ENCODE measurements at places on chromosomes 6 and 20.

DNA sequence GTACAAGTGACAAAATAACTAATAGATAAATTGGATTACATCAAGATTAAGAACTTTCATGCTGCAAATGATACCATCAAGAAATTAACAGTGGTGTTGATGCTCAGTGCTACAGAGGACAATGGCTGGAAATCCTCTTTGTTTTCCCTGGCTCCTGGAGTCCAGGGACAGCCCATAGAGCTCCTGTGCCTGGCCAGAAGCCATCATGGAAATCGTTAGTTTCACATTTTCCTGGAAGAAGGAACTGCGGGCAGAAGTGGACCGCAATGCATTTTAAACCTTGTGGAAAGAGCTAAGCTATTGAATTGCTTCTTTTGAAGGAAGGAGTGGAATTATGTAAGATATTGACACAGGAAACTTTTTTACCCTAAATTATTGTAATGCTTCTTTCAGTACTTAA, 276.0 kb downstream of the GJA1 start:
- DNase-seq = no peak

DNA sequence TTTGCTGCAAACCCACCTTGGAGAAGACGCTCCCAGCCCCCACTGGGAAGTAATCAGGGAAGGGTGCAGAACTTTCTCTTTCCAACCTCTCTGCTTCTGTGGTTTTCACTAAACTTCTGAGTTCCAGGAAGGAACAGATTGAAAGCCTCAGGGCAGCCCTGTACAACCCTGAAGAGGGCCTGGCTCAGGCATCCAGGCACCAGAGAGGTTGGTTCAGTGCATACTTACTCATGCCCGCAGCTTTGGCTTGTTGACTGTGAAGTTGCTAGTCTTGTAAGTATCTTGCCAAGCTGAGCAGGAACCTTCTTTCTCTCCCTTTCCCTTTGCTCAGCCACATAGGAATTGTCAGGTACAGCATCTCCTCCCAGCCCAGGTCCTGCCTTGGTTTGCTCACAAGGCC, 272.2 kb upstream of the FOXQ1 start:
- DNase-seq = no peak

DNA sequence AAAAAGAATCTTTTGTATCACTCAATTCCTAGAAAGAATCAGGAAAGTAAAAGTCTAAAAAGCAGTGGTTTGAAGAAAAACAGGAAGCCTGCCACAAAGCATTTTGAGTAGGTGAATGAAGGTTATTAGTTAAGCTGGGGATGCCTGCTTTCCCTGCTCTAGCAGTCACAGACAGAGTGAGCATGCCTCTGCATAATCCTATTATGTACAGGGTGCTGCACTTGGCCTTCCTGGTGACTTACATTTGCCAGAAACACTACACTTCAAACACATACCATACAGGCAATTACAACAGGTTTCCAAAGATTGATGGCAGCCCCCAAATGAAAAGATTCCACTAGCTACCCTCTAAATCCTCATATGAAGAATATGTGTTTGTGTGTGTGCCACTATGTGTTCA, 130.8 kb downstream of the TPBG start:
- DNase-seq = no peak

GRCh38 chr6:39937686-39938333, 3.5 kb upstream of the MOCS1 start:
- no peak for DNase-seq

GRCh38 chr6:143607974-143608373, 69.8 kb upstream of the PHACTR2 start:
- no peak for DNase-seq

DNA sequence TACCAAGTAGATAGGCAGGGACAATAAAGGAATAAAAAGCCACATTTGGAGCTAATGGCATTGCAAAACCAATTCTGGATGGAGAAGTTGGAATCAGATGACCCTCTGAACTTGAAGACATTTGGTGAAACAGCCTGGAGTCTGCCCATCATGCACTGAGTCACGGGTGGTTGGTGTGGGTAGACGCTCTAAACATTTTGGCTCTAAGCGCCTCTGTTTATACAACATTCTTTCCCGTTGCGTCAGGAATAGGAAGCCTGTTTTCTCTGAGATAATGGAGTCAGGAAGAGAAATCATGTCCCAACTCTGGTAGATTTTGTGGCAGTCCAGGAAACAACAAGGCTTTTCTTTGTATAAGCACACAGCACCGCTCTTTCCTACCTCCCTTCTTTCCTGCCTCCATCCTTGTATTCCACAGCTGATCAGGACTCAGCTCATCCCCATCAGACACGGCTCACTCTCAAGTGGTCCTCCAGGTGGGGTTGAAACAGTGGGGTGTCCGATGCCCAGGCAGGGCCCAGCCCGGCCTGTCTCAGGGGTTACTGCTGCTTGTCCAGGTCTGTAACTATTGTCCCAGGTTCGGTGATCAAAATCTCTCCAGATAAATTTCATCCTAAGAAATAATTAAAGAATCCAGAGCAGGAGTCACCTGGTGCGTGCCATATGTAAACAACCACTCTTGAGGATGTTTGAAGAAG, 12.1 kb upstream of the RAMACL start:
- DNase-seq = no peak

GRCh38 chr6:94570581-94570980, 1006.8 kb upstream of the MANEA start:
- no peak for DNase-seq

- no peak for DNase-seq
These were observed 121.2 kb downstream of the INSM1 start for GRCh38 chr20:20489054-20489453.

- peak; percentile 5 for DNase-seq
These were observed 174.4 kb upstream of the RIN2 start for GRCh38 chr20:19583532-19584175.

DNA sequence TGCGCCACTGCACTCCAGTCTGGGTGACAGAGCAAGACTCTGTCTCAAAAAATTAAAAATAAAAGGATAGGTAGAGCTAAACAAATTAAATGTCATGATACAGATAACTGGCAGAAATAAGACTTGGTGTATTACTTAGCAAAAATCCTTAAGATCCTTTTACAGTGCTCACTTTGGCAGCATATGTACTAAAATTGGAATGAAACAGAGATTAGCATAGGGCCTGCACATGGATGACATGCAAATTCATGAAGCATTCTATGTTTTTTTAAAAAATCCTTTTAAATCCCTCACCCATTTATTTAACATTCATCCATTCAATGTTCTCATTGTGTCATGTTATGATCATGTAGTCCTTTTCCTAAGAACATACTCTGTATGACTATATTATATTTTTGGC, 528.8 kb downstream of the CD83 start:
- no peak for DNase-seq

DNA sequence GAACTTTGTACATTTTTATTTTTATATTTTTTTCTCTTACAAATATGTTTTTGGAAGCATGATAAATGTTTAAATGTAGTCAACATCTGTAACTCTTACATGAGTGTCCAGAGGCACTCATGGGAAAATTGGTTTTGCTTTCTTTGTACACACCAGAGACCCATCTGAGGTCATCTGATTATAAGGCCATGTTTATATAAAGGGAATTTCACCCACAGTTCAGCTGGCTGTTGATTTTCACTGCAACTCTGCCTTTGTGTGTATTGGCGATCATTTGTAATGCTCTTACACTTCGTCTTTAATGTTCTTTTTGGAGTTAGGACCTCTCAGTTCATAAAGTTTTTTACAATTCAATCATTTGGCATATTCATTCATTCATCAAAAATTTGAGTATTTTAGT, 28.1 kb downstream of the RIOK1 start:
- DNase-seq = no peak

- DNase-seq = no peak
These were observed 27.3 kb upstream of the SHLD1 start for GRCh38 chr20:5722927-5723326.

- DNase-seq = no peak
These were observed 25.2 kb upstream of the C20orf204 start for GRCh38 chr20:64010711-64011237.

DNA sequence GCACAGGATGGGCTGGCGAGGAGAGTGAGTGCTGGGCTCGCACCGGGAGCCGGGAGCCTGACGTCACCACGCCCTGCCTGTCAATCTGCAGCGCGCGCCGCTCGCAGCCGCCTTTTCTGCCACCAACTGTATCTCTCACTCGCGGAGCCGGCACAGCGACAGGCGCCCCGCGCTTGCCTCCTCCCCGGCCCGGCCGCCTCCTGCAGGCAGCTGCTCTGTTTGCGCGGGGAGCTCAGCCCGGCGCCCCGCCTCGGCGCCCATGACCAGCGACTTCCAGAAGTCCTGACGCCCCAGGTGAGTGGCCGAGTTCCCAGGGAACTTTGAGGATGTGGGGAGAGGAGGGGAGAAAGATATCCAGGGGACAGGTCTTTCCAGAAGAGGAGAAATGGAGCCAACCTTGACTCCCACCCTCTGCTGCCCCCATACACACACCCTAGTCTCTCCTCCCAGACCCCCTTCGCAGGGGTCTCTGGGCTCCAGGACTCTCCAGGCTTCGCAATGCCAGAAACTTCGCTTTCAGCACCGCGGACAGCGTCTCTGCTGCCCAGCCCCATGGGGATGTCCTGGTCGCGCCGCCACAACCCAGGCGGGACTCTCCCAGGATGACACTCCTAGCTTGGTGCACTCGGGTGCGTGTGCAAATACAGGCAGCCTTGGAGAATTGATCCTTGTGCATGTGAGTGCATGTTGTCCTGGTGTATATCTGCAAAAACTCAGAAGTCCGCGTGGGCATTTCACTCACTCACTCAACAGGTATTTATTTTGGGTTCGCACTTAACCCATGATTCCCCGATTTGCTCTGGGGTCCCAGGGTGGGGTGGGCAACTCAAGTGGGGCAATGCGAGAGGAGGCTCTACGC, at the start of gene GPR6:
GPR6 (plus strand) TSS at position 138 of the 859 bp plus-strand sequence. CDS start 802 bp downstream, outside the sequence.
- peak; percentile 54 for DNase-seq

DNA sequence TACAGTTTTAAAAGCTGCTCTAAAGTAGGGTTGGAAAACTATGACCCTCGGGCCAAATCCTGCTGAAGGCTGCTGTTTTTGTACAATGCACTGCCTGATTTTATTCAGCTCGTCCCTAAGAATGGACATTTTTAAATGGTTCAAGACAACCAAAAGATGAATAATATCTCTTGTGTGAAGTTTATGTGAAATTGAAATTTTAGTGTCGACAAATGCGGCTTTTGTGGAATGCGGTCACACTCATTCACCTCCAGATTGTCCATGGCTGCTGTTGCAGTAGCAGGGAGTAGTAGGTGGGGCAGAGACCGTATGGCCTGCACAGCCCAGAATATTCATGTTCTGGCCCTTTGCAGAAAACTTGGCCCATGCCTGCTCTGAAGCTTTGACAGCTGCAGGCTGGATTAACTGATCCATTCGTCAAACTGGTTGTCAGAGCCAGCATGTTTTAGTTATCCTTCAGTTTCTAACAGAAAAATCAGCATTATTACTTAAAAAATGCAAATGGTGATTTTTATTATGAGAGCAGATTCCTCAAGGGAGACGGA, 91.6 kb downstream of the PSMG4 start:
- DNase-seq = no peak

DNA sequence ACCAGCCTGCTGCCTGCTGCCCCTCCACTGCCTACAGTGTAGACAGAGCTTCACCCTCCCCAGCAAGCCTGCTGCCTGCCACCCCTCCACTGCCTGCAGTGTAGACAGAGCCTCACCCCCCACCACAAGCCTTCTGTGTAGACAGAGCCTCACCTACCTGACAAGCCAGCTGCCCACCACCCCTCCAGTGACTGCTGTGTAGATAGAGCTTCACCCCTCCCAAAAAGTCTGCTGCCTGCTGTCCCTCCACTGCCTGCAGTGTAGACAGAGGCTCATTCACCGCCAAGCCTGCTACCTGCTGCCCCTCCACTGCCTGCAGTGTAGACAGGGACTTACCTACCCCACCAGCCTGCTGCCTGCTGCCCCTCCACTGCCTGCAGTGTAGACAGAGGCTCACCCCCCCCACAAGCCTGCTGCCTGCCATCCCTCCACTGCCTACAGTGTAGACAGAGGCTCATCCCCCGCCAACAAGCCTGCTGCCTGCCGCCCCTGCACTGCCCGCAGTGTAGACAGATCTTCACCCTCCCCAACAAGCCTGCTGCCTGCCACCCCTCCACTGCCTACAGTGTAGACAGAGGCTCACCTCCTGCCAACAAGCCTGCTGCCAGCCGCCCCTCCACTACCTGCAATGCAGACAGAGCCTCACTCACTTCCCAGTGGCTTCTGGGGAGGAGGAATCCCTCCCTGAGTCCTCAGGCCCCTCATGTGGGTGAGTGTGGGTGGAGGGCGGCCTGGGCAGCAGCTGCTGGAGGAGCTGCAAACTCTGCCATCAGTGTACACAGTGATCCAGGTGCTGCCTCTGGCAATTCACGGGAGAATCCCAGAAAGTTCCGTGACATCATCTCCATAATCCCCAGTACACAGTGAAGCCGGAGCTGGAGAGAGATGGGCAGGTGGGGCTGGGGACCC, 140.9 kb downstream of the DLL1 start:
- DNase-seq = no peak

GRCh38 chr6:26223650-26224546, 136.7 kb downstream of the HFE start:
- no peak for DNase-seq

DNA sequence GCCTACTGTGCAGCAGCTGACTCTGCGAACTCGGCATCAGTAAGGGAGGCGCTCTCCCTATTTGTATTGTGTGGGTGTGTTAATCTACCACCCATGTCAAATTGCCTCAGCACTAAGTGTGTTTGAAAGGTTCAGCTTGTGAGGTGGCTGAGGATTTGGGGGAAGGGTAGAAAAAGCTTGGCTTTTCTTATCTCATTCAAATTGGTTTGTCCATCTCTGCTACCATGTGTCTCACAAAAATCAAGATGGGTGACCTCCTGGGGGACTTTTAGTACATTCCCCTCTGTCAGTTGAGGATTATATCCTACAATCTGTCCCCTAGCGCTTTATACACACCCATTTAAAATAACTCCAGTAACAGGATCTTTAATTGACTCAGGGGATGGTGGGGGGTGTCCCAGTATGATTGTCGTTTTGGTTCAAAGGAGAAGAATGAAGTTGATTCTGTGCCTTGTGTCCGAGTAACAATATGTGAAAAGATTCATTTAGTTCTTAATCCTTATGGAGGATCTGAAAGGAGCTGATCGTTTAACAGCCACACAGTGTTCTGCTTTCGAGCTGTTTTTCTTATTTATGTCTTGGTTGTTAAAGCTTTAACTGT, 609.6 kb downstream of the PKHD1 start:
- DNase-seq = no peak

DNA sequence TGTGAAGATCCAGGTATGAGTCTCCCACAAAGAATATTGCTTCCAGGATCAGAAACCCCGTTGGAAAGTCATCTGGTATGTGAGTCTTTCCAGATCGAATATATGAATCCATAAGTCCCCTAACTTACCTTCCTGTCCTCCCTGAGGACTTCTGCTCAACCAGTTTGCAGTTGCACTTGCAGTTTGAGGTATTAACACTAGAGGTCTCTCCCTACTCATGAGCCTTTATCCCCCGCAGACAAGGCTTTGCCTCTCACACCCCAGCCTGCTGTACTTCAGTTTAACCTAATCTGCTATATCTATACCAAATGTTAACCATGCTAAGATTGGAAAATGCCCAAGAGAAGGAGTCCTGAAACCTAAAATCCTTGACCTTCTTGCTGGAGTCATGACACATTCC, 135.3 kb upstream of the DEFB112 start:
- no peak for DNase-seq
